Thyroid gland (tissue), 4 donors: ENCODE measurements at places on chromosomes 6 and 20. TPM values are rescaled to one million over a fixed set of nuclear protein-coding genes. Genes with fewer than 3 reads are reported as not detected.
A peak's percentile ranks its signal among the peaks of the same experiment; 100 is the strongest.

APOM gene
- total RNA-seq = 2.3 TPM

DNA sequence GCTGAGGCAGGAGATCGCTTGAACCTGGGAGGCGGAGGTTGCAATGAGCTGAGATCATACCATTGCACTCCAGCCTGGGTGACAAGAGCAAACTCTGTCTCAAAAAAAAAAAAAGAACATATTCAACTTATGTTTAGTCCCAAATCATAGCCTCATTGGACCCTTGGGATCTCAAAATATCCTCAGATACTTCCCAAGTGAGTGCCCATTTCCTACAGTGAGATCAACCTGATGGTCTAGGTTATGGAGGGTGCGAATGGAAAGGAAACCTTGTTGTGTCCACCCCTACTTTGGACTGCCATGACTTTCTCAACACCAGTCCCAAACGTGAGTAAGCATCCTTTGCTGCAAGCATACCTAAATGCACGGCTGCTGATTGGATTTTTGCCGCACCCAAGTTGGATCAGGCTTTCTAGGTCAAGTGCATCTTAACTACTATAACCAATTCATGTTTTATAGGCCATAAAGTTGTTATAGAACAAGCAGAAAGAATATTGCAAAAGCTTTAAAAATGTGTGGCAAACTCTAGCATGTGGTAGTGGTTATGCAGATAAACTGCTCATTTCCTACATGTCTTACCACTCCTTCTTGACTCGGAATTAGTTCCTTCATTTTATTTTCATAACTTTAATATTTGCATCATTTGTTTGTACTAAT, 131.2 kb downstream of the PLEKHG1 start:
- DNase-seq = no peak

DNA sequence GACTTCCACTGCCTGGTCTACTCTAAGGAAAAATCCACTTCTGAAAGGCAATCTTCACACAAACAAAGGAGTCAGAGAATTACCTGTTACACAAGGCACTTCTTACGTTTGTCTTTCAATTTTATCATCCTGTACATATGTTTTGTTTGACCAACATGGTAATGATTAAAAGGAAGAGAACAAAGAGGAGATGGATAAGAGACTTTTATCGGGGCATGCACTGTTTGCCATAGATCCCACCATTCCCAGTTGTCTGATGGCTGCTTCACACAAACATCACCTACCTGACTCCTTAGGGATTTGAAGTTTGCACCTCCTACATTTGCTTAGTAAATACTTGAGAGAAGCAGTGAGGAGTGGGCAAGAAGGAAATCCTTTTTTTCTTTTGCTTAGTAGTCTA, 87.1 kb downstream of the BFSP1 start:
- DNase-seq = no peak

WFDC12 gene
- total RNA-seq = not detected

GRCh38 chr6:158605266-158605878, 39.2 kb downstream of the DYNLT1 start:
- DNase-seq = peak; percentile 64

OR2H1 gene
- not detected for total RNA-seq

- DNase-seq = peak; percentile 68
These were observed at the start of gene BICRAL for GRCh38 chr6:42781796-42782688. Gene BICRAL, plus strand, starts transcription at chr6:42782052. Its CDS starts 39,971 bp downstream, at chr6:42822023.

DNA sequence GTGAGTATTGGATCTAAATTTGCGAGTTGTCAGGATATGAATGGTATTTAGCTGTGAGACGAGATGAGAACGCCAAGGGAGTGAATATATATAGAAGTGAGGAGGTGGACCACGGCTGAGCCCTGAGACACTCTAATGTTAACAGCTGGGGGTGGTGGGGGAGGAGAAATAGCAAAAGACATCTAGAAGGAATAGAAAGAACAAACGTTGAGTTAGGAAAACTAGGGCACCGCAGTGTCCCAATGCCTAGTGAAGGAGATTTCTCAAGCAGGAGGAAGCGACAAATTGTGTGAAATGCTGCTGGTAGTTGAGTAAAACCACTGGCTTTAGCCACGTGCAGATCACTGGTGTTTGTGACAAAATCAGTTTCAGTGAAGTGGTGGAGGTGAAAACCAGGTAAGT, 56.9 kb downstream of the CD164 start:
- no peak for DNase-seq
